ENCODE measurements at places on chromosomes 3 and 15.

- DNase-seq: no peak
Observed at GRCh38 chr3:16073203-16073602, 101.3 kb upstream of the GALNT15 start.

GRCh38 chr3:134426660-134427181 is 52.5 kb upstream of the AMOTL2 start:
- DNase-seq: peak; percentile 88

GRCh38 chr3:3600665-3601340 is 198.4 kb upstream of the LRRN1 start:
- no peak for DNase-seq

DNA sequence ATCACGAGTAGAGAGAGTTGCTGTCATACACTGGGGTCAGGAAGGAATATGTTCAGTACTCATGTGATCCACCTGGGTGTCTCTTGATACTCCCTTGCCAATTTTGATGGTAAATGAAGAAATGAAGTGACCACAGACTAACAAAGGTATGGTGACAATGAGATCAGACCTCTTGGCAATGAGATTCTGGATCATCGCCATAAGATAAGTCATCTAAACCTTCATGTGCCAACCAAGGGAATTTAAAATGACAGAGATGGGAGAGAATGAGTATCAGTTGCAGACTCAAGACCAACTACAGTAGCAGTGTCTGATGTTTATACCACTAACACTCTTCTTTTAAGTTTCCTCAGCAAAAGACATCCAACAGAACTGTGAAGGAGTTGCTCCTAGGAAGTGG is 601.0 kb downstream of the MECOM start:
- DNase-seq: no peak

DNA sequence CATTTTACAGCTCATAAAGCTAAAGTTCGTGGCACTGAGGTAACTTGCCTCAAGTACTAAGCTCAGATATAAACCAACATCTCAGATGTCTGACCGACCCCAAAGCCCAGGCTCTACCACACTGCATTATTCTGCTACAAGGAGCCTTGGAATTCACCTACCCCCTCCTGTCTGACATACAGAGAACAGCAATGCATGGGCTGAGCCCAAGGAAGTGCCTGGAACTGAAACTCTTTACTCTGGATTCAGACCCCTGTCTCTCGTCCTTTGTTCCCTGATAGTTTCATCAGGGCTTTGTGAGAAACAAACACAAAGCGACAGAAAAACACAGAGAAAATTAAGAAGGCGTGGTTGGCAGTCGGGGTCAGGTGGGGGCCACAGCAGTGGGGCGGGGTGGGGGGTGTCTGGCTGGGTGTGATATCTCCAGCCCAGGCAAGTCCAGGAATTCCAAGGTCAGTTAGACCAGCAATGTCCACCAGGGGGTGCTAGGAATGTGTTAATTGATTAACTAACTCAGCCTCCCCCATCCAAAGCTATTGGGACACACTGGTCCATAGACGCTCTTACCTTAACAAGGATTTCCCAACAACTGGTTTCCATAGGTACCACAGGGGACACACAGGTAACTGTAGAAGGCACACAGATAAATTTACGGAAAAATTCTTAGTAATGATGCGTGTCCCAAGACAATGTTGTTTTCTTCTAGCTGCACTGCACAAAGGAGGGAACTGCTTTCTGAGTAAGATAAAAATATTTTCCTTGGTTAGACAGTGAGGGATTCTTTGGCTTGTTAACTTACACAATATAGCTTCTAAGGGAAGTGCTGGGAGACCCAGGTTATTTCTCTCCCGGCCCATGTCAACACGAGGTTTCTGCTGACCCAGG is 18.8 kb upstream of the SSUH2 start:
- DNase-seq: peak; percentile 74

Data from AG10803 (cell line).